ENCODE measurements at places on chromosomes 1 and 21.

GRCh38 chr1:115564201-115564600, 77.6 kb upstream of the VANGL1 start:
- no peak for DNase-seq

DNA sequence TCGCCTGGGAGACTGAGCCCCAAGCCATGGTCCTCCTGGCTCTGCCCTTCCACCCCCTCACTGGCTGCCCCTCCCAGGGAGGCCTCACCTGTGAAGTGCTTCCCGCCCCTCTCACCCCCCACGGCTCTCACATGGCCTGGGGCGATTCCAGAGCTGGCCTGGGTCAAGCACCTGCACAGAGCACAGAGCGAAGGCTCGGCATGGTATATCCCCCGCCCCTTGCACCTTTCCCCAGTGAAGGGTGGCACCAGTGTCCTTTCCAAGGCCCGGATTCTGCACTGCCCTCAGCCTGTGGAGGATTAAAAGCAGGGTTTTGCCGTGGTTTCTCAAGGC, 1.1 kb upstream of the AJAP1 start:
- no peak for DNase-seq

DNA sequence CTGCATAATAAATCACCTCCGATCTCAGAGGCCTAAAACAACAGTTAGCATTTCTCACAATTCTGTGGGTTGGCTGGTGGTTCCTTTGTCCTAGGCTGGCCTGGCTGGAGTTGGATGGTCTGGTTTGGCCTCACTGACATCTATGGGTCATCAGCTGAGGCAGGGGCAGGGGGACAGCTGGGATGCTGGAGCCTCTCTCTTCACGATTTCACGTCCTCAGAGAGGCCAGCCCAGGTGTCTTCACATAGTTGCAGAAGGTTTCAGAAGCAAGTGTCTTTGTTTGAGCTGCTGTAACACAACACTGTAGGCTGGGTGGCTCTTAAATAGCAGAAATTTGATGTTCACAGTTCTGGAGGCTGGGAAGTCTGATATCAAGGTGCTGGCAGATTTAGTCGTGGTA, 155.5 kb upstream of the CACNA1E start:
- DNase-seq = no peak

DNA sequence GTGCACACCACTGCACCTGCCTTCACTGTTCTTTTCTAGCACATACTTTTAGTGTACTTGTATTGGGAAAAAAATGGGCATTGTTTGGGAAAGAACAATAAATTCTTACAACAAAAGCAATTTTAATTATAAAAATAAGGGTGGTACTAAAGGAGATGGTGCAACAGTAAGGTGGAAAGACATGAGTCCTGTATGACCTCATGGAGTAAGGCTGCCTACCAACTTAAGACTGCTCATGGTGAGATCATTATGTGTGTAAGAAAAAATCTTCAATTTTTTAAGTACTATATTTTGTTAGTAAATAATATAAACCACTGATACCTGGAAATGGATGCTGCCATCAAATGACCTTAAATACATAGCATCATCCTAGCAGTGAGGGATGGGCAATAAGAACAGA, 29.6 kb upstream of the PHGDH start:
- DNase-seq = no peak

- DNase-seq = no peak
Measured at GRCh38 chr1:154726896-154727753, 119.1 kb upstream of the ADAR start.

DNA sequence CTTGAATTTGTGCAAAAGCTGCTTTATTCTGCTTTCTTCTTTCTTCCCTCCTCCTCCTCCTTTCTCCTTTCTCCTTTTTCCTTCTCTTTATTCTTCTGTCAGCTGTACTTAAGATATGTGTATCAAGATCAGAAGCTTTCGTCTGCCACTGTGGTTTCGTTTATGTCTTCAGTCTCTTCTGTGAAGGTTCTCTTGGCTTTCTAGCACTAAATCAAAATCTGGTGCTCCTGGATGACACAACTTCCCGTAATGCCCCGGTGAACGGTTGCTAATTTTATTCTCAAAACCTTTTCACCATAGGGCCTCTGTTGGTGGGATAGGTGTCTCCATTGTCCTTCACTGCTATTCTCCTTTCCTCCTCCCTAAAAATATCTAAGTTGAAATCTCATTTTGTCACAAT, 5.0 kb downstream of the ATF6 start:
- no peak for DNase-seq
